ENCODE measurements at places on chromosomes 7 and 10.

GRCh38 chr7:24854866-24855265 is 97.6 kb upstream of the GSDME start:
- no peak for DNase-seq

DNA sequence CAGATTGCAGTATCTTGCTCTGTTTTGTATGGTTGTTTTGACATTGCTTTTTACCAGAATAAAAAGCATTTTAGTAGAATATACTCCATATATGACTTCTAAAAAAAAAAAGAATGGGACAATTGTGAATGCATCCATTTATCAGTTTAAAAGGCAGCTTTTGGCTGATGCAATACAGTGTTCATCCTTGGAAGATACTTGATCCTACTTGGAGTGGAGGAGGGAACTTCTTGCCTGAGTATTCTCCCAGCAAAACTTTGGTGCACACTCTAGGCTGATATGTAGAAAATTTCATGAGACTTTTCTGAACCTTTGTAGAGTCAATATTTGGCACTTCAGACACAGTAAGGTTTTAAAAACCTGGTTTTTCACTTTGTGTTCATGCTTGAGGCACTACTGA is 40.2 kb downstream of the WDR11 start:
- no peak for DNase-seq

GRCh38 chr7:28565980-28566379 is 153.7 kb downstream of the CREB5 start:
- no peak for DNase-seq

DNA sequence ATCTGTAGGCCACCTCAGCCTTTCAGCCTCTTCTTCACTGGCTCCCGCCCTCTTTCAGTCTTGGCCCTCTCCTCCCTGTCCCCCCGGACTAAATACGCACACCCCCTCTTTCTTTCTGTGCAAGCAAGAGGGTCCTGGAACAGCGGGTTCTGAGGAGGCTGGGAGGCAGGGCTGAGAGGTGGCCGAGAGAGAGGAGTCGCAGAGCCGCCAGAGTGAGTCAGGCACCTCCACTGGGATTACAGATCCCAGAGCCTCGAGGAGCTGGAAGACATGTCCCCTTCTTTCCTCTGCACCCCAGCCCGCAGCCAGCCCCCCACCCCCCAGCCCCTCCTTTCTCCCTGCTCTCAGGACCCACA is 182 bp downstream of the CCDC136 start:
- DNase-seq, result no peak

DNA sequence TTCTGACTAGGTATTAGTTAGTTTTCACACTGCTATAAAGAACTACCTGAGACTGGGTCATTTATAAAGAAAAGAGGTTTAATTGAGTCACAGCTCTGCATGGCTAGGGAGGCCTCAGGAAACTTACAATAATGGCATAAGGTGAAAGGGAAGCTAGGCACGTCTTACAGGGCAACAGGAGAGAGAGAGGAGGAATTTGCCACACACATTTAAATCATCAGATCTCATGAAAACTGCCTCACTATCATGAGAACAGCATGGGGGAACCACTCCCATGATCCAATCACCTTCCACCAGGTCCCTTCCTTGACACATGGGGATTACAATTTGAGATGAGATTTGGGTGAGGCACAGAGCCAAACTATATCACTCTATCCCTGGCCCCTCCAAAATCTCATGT is 40.6 kb upstream of the ZMYND11 start:
- no peak for DNase-seq
